ENCODE measurements at places on chromosomes 12 and 14. TPM values are rescaled to one million over a fixed set of nuclear protein-coding genes. Genes with fewer than 3 reads are reported as not detected.

DNA sequence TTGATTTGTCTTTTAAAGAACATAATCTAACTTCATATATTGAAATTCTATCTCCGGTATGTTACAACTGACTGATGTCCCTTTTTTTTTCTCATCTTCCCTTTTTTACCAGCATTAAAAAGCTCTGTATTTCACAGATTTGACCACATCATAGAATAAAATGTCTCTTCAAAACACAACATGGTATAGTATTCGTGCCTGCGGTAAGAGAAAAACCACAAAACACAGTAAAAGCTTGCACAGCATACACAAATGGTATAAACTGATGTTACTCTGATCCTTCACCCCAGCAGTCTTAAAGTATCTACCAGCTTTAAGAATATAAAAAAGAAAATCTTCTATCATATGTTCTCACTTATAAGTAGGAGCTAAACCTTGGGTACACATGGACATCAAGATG, 83.4 kb downstream of the HECTD1 start:
- H3K27me3 ChIP-seq, result no peaks in the 10 kb centered on the region
- no peak overlapping the region for H3K4me3 ChIP-seq
- DNase-seq, result no peak

- no peaks in the 10 kb centered on the region for H3K36me3 ChIP-seq
- no peak overlapping the region for H3K4me3 ChIP-seq
- no peak for DNase-seq
- H3K4me1 ChIP-seq, result no peaks in the 10 kb centered on the region
- no peak overlapping the region for H3K27ac ChIP-seq
Observed at GRCh38 chr12:93959657-93960056, 188.7 kb upstream of the PLXNC1 start.

- no peak overlapping the region for H3K27ac ChIP-seq
- H3K4me1 ChIP-seq, result no peaks in the 10 kb centered on the region
- H3K4me3 ChIP-seq, result no peak overlapping the region
- H3K36me3 ChIP-seq, result no peaks in the 10 kb centered on the region
- H3K27me3 ChIP-seq, result no peaks in the 10 kb centered on the region
Observed at GRCh38 chr12:19026614-19027488, 102.7 kb upstream of the PLEKHA5 start.

DNA sequence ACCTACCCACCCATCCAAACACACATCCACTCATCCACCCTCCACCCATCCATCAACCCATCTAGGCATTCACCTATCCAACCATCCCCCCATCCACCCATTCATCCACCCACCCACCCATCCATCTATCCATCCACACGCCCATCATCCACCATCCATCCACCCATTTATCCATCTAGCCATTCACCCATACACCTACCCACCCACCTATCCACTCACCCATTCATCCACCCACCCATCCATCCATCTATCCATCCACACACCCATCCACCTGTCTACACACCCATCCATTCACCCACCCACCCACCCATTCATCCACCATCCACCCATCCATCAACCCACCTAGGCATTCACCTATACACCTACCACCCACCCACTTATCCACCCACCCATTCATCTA, 72.6 kb upstream of the GALNT9 start:
- DNase-seq, result no peak
- no peaks in the 10 kb centered on the region for H3K4me1 ChIP-seq
- no peak overlapping the region for H3K4me3 ChIP-seq
- no peaks in the 10 kb centered on the region for H3K36me3 ChIP-seq

GRCh38 chr14:35123388-35123703, 994 bp downstream of the PRORP start:
- H3K36me3 ChIP-seq, result no peaks in the 10 kb centered on the region
- no peak for DNase-seq
- peak overlapping the region; percentile 96 for H3K27ac ChIP-seq
- peaks cover 19% of the 10 kb centered on the region for H3K4me1 ChIP-seq
- H3K27me3 ChIP-seq, result no peaks in the 10 kb centered on the region

DNA sequence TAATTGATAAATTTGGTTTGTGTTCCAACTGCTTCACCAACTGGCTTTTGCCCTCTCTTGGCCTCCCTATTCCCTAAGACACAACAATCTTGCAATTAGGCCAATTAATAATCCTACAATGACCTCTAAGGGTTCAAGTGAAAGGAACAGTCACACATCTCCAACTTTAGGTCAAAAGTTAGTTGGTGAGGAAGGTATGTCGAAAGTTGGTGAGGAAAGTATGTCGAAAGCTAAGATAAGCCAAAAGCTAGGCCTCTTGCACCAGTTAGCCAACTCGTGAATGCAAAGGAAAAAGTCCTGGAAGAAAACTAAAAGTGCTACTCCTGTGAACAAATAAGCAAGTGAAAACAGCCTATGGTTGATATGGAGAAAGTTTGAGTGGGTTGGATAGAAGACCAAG, 32.6 kb downstream of the EGLN3 start:
- H3K27ac ChIP-seq, result no peak overlapping the region
- H3K36me3 ChIP-seq, result no peaks in the 10 kb centered on the region
- no peak overlapping the region for H3K4me3 ChIP-seq
- no peaks in the 10 kb centered on the region for H3K27me3 ChIP-seq
- peaks cover 21% of the 10 kb centered on the region for H3K4me1 ChIP-seq

The B4GALNT3 gene
- polyA plus RNA-seq, result 0.21 TPM

GRCh38 chr12:52024845-52025230, 18.1 kb downstream of the TAMALIN start:
- peak overlapping the region; percentile 60 for H3K4me3 ChIP-seq
- peaks cover 36% of the 10 kb centered on the region for H3K4me1 ChIP-seq
- H3K27me3 ChIP-seq, result no peaks in the 10 kb centered on the region
- no peaks in the 10 kb centered on the region for H3K36me3 ChIP-seq
- no peak for DNase-seq
- H3K27ac ChIP-seq, result peak overlapping the region; percentile 89

The CFAP54 gene
- polyA plus RNA-seq, result not detected

- no peak overlapping the region for H3K4me3 ChIP-seq
- no peaks in the 10 kb centered on the region for H3K4me1 ChIP-seq
- H3K36me3 ChIP-seq, result no peaks in the 10 kb centered on the region
Observed at GRCh38 chr14:54229136-54229535, 167.7 kb upstream of the CDKN3 start.

The NGB gene
- polyA plus RNA-seq, result not detected

DNA sequence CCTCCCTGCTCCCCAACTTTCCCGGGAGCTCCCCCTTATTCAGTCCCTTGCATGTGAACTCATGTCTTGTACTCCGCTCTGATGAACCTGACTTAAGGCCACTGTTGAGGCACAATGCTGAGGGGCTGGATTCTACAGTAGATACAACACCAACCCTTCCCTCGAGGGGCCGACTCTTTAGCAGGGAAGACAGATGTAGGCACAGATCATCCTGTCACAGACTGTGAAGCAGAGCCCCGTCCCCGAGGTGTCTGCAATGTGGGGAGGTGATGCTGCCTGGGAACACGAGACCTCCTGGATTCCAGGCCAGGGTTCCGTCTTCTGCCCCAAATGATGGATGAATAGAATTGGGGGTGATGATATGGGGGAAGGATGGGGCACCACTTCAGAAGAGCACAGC, 175.1 kb downstream of the CHST11 start:
- H3K4me1 ChIP-seq, result no peaks in the 10 kb centered on the region
- no peak for DNase-seq
- H3K4me3 ChIP-seq, result no peak overlapping the region
- no peaks in the 10 kb centered on the region for H3K36me3 ChIP-seq
